NCI-H748 treated with DMSO at 0.1 percent for 48 hours (cell line): ENCODE measurements at places on chromosomes 1 and 21.

GRCh38 chr1:207081088-207081487, 7.6 kb upstream of the C4BPB start:
- no peak for DNase-seq

DNA sequence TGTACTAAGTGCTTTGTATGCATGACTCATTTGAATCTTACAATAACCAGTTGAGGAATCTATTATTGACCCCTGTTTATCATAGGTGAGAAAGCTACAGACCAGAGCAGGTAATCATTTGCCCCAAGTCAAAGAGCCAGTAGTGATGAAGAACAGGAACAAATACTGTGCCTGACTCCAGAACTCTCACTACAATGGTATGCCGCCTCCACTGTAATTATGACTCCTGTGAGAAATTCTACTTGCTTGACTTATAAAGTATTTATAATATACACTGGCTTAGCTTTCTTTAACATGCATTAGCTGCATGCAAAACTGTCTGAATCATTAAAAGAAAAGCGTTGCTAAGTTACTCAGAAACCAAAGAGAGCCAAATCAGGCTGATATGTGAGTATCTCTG, 92.6 kb downstream of the ZNF281 start:
- no peak for DNase-seq

DNA sequence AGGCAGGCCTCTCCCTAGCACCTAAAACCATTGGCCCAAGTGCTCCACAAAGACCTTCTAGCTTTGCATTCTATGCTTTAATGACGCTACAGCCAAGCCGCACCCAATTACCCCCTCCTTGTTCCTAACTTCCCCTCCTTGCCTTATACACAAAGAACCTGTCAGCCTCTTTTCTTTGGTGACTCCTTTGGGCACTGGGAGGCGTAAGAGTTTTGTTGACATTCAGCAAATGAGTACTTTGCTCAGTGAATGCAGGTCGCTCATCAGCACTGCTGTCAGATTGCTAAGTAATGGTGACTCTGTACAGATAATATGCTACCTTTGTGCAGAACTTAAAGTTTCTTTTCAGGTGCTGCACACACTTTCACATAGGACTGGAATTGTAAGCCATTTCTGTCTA, 187.6 kb upstream of the FAM78B start:
- peak; percentile 27 for DNase-seq

DNA sequence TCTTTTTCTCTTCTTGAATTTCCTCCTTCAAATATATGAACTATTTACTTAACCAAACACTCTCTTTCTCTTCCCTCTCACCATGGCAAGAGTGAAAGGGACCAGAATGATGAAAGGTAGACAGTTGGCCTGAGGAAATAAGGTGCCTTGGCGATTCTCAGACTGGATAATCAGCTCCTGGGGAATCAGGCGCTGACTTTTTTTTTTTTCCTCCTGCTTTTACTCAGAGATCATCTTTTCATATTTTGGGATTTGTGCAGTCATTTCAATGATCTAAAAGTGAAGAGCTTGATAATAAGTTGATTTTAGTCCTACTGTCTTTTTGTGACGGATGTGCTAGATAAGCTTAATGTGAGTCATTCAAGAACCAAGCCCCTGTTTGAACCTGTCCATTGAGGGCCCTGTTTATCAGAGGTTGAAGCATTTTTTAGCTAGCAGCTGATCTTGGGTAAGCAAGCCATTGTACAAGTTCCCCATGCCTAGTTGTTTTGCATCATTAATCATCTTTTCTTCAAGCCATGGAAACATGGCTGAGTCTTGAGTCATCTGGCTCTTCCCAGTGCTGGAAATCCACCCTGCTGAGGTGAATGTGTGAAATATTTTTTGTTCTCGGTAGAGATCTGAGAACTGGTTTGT, 40.8 kb downstream of the ITSN1 start:
- no peak for DNase-seq

DNA sequence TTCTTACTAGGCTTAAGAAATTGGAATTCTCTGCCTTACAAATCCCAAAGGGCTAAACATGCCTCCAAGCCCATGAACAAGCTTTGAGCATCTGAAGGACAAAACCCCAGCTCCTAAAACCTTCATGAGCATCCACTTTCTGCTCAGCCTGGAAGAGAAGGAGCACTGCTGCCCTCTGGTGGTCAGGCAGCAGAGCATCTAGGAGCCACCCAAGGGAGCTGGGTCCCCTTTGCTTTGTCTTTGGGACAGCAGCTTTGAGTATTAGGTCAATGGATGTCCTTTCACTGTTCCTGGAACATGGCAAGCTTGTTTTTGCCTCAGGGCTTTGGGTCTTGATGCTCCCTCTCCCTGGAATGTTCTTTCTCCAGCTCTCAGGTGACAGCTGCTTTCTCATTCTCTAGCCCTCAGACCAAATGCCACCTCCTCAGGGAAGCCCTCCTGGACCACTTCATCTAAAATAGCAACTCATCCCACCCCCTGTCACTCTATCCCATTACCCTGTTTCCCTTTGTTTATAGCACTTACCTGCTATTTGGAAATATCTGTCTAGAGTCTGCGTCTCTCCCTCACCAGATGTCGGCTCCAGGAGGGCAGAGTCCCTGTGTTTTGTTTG, 25.7 kb downstream of the RAB7B start:
- peak; percentile 40 for DNase-seq

DNA sequence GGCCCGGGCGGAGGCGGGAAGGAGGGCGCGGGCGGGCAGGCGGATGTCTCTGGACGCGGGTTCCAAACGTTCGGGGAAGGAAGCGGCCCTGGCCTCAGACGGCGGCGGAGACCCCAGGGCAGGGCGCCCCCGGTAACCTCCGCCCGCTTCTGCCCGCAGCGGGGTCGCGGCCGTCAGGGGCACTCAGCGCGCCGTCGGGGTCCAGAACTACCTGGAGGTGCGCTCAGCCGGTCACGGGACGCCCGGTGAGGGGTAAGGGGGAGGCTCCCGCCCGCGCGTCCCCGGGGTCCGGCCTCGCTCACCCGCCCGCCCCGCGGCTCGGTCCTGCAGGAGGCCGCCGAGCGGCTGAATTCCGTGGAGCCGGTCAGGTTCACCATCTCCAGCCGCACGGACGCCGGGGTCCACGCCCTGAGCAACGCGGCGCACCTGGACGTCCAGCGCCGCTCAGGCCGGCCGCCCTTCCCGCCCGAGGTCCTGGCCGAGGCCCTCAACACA, 406 bp downstream of the PUSL1 start:
- DNase-seq = no peak

DNA sequence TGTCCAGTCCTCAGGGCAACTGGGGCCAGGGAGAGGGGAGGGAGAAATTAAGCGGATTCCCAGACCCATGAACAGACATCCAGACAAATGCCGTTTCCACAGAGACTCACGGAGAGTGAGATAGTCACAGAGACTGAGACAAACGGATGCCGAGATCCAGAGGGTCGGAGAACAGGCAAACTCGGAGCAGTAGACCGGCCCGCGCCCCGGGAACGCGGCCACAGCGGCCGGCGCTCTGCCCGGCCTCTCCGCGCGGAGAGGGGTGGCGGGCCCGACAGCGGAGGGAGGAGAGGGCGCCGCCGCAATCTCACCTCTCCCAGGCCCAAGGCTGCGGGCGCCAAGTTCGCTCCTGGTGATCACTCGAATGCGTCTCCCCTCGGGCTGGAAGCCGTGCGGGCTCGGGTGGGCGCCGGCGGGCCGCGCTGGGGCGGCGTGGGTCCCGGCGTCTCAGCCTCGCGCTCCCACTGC, 831 bp upstream of the FOXD2 start:
- DNase-seq = no peak

GRCh38 chr1:234628089-234628488, 18.1 kb upstream of the IRF2BP2 start:
- DNase-seq = no peak

- no peak for DNase-seq
Measured at GRCh38 chr1:3905266-3905952, 5.3 kb upstream of the C1orf174 start.
